ENCODE measurements at places on chromosomes 2 and 18.

DNA sequence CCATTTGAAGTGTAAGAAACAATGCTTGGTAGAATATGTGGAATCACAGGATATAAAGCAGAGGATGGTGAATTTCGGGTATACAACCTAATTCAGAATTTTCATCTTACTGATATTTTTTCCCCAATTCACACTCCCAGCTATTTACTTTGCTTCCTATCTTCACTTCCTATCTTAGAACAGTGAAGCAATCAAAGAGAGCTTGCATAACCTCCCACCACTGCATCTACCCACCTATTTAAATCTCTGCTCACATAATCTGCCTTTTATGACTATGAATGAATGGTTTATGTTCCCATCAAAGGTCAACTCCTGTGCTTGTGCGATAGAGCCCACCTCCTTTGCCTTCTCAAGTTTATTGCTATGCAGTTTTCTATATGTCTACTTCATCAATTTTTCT lies 3.3 kb downstream of the RMDN2 start:
- DNase-seq = no peak

- DNase-seq = no peak
Measured at GRCh38 chr2:63894167-63894566, 52.5 kb downstream of the UGP2 start.

- DNase-seq = no peak
Measured at GRCh38 chr2:224820283-224820991, 104.3 kb upstream of the CCDC195 start.

DNA sequence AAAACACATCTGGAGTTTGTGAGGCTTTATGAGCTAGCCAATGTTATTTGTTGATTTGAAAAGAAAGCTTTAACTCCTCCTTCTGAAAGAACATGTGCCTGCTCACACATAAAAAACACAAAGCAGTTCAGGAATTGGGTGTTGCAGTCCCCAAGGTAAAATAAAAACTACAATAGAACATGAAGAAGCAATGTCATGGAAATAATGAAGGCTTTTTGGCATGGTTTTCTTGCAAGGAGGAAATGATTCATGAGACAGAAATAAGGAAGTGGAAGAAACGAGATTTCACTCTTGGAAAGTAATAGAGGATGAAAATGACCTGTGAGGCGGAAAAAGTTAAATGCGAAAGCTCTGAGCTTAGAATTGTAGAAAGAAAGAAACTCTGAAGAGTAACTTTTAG lies 81.1 kb downstream of the TRIB2 start:
- peak; percentile 29 for DNase-seq

DNA sequence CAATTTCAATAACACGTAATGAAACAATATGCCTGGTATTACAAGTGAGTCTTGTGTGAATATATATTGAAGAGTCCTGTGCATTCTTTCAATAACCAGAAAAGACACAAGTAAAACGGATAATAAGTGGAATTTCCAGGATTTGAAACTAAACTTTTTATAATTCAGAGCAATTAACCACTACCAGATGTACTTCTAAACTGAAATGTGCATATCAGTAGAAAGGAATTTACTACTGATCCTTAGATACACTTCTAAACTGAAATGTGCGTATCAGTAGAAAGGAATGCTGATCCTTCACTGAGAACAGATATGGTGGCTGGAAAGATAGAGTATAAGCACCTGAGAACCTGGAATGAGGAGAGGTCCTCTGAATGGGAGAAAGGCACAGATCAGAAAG lies 470.9 kb upstream of the SPHKAP start:
- DNase-seq = no peak

GRCh38 chr2:98110741-98111140 lies 23.8 kb downstream of the VWA3B start:
- no peak for DNase-seq

DNA sequence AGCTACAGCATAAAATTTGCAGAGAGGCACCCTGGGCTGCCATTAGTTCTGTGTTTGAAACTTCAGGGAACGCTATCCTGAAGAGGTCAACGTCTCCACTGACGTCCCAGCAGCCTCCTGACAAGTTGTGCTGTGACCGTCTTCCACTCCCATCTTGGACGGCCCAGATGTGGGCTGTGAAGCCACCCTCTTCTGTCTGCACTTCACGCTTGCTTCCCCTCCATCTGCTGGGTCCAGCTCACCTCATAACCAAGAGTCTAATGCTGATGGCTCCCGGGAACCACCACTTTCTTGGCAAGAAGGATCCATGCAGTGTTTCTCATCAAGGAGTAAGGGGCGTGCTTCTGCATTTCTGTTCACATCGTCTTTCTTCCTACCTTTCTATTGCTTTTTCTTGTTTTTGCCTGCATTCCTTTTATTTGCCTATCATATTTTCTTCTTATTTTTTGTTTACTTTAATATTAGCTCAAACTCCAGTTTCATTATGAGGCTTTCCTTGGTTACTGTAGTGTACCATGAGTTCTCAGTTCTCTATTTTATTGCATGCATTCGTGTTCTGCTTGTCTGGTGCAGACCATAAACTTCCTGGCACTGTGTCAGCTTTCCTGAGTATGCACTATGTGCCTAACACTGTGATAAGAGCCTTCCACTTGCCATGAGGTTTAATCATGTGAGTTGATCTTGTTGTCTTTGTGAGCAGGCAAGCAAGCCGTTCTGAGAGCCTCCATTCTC lies 631.8 kb upstream of the RAB6C start:
- no peak for DNase-seq

DNA sequence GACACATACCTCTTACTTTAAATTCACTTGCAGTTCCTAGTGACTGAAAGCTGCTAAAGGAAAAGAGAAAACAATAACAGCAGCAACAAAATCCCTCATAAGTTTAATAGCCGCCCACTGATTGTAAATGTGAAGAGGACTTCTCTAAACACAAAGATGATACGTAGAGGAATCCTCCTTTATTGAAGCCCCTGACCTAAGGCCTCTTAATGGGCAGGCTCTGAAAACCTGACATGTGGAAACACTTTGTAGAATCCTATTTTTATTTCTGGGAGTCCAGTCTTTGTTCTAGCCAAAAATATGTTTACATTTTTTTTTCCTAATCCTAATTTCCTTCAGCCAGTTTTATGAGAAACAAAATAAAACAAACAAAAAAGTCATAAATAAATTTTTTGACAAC lies 1277.7 kb upstream of the CELF4 start:
- no peak for DNase-seq

GRCh38 chr2:120936476-120937334 lies 201.0 kb downstream of the GLI2 start:
- no peak for DNase-seq

DNA sequence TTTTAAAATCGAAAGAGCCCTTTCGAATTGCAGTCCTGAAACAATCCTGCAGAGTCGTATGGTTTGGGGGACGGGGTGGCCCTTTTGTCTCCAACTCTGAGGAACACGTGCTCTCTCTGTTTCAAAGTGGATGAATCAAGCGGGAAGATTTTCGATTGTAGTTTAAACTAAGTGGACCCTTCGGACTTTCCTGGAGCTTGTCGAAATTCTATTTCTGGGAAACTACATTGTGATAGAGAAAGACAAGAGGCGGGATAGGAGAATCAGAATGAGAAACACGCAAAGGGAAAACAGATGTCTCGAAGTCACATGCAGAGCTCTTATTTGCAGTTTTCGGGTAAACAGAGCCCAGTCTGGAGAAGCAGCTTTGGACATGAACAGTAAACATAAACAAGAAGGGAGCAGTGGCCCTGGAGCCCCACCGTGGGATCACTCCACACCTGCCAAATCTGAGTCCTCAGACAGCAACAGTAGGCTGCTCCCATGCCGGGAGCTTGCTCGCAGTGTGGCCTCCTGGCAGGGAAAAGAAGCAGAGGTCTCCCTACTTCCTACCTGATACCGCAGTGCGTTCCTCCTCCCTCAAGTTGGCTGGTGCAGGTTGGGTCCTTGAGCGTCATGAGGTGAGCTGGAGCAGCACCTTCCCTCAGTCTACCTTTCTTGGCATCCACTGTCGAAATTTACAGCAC lies 202.4 kb downstream of the SLC4A3 start:
- no peak for DNase-seq

DNA sequence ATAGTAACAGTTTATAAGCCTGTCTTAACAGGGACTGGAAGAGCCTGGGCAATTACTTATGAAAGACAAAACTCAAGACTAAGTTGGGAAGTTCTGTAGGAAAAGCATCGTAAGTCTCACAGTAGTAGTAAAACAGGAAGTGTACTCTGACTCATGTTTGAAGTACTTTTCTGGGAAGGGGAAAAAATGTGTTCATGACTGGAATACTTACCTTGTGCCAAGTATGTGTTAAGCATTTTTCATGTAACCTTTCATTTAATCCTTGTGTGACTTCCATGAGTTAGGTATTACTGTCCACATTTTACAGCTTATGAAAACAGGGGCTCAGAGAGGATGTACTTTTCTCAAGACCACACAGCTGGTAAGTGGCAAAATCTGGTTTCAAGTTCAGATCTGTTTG lies 13.7 kb upstream of the SKOR2 start:
- peak; percentile 45 for DNase-seq

- DNase-seq = no peak
Measured at GRCh38 chr18:10659000-10659399, 133.2 kb downstream of the NAPG start.

DNA sequence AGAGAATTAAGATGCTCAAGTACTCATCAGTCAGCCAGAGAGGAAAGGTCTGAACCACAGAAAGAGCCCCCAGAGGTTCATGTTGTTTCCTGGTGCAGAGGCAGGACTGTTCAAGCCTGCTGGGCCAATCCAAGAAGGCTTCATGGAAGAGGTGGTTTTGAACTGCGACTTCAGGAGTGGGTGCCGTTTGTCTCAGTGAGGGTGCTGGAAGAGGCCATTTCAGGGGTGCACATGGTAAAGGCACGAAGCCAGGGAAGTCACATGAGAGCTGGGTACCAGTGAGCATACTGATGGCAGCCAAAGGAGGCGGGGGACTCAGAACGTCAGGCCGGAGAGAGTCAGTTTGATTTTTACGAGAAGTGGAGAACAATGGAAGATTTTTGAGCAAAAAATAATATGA lies 55.5 kb downstream of the EMILIN2 start:
- no peak for DNase-seq

- peak; percentile 23 for DNase-seq
Measured at GRCh38 chr2:177413703-177414102, 21.1 kb downstream of the AGPS start.

- no peak for DNase-seq
Measured at GRCh38 chr2:61632276-61633169, 94.4 kb upstream of the XPO1 start.

- no peak for DNase-seq
Measured at GRCh38 chr2:231671270-231672050, 36.9 kb upstream of the PTMA start.

- DNase-seq = no peak
Measured at GRCh38 chr2:96524482-96525210, 11.9 kb upstream of the ARID5A start.

DNA sequence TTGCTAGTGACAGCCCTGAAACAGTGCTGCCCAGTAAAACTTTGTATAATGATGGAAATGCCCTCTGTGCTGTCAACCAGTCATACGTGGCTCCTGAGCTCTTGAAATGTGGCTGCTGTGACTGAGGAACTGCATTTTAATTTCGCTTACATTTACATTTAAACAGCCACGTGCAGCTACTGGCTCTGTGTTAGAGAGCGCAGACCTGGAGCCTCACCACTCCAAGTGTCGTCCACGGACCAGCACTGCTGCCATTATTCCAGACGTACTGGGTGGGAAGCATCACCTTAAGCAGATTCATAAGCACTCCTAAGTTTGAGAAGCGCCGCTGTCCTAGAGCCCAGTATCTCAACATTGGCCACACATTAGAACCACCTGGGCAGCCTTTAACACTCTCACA lies 77.0 kb upstream of the MGAT4A start:
- DNase-seq = no peak

DNA sequence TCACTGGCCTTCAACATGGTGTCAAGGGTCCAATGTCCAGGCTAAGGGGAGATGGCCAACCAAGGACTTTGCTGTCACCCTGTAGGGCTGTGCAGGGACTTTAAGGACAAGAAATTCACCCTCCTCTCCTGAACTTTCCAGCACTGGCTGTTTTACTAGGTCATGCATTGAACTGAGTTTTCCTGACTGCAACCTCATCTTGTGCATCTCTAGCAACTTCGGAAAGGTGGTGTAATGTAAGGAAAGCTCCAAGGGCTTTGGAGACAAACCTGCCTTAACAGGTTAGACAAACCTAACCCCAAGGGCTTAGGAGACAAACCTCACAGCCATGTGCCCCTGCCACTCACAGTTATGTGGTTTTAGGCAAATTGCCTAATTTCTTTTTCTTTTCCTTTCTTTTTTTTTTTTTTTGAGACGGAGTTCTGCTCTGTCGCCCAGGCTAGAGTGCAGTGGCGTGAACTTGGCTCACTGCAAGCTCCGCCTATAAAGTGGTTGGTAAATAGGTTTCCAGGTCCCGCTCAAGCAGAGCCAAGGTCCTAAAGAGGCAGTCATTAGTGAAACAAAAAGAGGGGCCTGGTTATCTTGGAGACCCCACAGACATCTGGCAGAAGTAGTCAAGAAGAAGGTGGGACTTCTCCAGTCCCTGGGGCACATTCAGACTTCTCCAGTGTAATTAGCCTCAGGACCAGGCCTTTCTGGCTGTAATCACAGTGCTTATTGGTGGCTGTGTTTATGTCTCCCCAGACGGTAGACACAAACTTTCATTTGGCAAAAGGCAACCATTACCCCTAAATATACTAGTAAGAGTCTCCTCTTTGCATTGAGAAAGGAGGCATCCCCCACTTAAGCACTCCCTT lies 37.6 kb upstream of the PMAIP1 start:
- DNase-seq = no peak

GRCh38 chr2:127083819-127084503 lies 23.0 kb downstream of the BIN1 start:
- no peak for DNase-seq

- DNase-seq = no peak
Measured at GRCh38 chr2:216690853-216691741, 4.3 kb downstream of the IGFBP5 start.

GRCh38 chr2:5391362-5391761 lies 300.8 kb upstream of the SOX11 start:
- DNase-seq = no peak

- DNase-seq = no peak
Measured at GRCh38 chr2:861655-862354, 88.8 kb upstream of the SNTG2 start.

GRCh38 chr2:133477616-133477990 lies 90.7 kb downstream of the NCKAP5 start:
- DNase-seq = peak; percentile 20

DNA sequence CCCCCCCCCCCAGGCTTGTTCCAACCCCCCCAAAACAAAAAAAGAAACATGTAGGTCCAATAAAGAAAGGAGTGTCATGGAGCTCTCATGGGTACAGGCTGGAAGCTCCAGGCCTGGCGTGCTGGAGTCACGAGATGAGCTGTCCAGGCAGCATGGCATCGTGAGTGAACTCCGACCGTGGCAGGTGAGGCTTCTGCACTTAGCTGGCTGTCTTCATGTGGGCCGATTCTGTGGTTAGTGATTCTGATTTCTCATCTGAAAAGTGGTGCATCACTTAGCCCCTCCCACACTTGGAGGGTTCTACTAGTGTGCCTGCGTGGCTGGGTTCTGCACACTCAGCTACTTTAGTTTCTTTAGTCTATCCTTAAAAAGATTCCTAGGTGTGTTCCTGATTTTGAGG lies 126.4 kb upstream of the MGAT5 start:
- DNase-seq = no peak

DNA sequence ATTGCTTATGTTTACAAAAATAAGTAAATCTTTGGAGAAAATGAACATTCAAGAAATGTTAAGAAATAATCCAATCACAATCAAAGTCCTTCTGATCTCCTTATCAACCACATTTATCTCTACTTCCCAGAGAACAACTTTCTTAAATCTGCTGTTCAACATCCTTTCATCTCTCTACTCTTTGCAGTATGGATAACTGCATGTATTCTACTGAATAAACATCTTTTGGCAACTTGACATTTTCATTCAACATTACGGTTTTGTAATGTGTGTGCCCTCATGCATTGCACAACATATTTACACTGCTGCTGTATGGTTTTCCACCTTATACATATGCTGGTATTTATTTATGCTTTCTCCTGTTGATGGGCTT lies 9.2 kb downstream of the CMPK2 start:
- DNase-seq = no peak
